ENCODE measurements at places on chromosomes 13 and 19.

GRCh38 chr13:85230691-85231093 lies 568.5 kb downstream of the SLITRK6 start:
- no peak for DNase-seq

DNA sequence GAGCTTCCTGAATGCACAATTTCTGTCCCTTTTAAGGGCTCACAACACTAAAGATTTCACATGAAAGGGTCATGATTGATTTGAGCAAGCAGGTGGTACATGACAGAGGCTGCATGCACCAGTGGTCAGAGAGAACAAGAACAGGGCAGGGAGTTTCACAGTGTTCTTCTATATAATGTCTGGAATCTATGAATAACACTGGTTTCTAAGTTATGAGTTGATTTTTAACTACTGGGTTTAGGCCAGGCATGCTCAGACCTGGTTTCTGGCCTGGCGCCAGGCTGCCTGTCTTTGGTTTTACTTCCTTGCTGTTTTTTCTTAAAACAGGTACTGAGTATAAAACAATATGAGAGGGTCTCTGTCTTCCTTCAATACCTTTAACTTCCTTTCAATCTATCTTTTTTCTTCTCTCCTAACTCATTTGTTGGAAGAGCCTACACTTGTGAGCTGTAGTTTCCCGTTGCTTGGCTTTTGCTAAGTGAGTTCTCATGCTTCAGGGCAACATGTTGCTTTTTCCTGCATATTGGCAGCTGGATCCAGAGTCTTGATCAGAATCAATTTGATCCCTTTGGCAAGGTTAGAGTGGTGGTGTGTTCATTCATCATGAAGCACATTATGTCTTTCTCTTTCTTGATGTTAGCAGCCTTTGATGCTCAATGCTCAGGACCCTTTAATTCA lies 38.5 kb upstream of the FGF14 start:
- DNase-seq = no peak

DNA sequence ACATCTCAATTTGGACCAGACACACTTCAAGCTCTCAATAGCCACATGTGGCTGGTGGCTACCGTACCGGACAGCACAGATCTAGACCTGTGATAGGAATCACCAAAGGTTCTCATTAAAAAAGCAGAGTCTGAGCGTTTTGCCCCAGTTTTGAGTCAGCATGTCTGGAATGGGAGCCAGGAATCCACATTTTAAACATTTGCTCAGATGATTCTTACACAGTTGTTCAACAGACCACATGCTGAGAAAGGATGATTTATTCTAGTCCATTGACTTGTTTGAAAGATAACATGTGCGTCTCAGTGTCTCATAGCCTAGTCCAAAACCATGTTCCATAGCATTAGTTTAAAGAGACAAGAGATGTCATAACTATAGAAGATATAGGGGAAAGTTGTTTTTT lies 53.4 kb downstream of the FLT3 start:
- no peak for DNase-seq

DNA sequence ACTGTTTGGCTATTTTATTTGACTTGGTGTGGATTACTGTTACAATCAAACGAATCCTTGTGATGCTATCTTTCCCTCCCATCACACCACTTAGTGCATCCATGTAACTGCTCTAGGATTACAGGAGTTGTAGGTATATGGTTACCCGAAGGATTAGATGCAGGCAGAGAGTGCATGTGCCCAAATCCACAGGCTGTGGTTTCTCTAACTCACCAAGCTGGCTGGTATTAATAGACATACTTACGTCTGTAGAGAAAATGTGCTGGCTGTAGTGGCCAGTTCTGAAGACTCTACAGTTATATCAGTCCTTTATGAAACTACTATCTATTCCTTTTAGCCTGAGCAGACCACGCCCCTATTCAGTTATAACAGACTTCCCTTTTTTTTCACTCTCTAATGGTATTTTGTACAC lies 1.1 kb upstream of the HMGB1 start:
- no peak for DNase-seq

- no peak for DNase-seq
Observed at GRCh38 chr13:84466461-84466860, 584.2 kb upstream of the SLITRK1 start.

Data from caudate nucleus (tissue), 63 donors.